ENCODE measurements at places on chromosomes 5 and 9.
A peak's percentile ranks its signal among the peaks of the same experiment; 100 is the strongest.

- no peak for DNase-seq
Measured at GRCh38 chr9:130110596-130111021, 56.9 kb downstream of the GPR107 start.

- no peak for DNase-seq
Measured at GRCh38 chr5:82119889-82120288, 148.1 kb downstream of the ATG10 start.

DNA sequence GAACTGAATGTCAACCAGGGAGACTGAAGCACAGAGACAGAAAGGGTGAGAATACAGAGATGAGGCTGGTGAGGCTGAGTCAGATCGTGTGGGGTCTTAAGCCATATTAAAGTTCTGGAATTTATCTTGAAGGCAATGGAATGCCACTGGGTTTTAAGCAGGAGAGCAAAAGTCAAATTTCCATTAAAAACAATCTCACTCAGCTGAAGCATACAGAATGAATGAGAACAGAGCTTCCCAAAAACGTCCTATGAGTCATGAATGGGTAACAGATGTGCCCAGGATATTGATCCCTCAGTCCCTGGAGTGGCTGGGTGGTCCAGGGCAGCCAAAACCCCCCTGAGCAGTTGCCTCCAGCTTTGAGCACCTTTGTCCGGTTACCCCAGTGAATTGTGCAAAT lies 44.9 kb downstream of the PFDN1 start:
- no peak for DNase-seq

- DNase-seq, result no peak
Measured at GRCh38 chr5:13932011-13932410, 12.5 kb downstream of the DNAH5 start.

- DNase-seq, result no peak
Measured at GRCh38 chr5:37738057-37738691, 101.7 kb downstream of the GDNF start.

DNA sequence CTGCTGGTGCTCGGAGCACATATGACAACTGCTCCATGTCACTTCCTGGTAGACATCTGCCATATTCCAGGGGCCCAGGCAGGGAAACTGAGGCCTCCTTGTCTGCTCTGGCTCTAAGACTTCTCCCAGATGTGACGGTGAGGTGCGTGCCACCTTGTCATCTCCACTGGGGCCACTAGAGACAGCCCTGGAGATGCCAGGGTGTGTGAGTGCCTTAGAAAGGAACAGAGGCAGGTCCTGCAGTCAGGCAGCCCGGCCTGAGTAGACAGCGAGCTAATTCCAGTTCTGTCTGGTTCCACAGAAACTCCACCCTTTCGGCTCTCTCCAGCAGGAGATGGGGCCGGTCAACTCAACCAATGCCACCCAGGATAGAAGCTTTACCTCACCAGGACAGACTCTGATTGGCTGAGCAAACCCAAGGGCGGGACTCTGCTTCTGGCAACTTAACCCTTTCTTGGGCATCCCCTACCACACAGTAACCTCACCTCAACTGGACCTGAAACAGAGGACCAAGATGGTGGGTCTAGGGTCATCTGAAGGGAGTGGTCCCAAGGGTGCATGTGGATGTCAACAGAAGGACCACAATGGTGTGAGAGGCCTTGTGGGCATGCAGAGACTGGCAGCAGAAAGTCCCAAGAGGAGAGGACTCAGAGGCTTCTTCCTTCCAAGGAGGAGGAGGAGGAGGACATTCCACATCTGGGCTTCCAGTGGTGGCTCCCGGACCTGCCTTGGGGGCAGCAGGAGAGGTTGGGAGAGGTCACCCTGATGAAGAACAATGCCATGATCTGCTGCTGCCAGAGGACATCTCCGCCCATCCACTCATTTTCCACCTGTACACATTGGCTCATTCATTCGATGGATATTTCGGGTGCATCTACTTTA lies 77.7 kb downstream of the RGS3 start:
- peak; percentile 71 for DNase-seq

- no peak for DNase-seq
Measured at GRCh38 chr5:81182396-81183390, 50.4 kb upstream of the CKMT2 start.

- DNase-seq, result no peak
Measured at GRCh38 chr9:83304686-83305085, 233.5 kb downstream of the FRMD3 start.

DNA sequence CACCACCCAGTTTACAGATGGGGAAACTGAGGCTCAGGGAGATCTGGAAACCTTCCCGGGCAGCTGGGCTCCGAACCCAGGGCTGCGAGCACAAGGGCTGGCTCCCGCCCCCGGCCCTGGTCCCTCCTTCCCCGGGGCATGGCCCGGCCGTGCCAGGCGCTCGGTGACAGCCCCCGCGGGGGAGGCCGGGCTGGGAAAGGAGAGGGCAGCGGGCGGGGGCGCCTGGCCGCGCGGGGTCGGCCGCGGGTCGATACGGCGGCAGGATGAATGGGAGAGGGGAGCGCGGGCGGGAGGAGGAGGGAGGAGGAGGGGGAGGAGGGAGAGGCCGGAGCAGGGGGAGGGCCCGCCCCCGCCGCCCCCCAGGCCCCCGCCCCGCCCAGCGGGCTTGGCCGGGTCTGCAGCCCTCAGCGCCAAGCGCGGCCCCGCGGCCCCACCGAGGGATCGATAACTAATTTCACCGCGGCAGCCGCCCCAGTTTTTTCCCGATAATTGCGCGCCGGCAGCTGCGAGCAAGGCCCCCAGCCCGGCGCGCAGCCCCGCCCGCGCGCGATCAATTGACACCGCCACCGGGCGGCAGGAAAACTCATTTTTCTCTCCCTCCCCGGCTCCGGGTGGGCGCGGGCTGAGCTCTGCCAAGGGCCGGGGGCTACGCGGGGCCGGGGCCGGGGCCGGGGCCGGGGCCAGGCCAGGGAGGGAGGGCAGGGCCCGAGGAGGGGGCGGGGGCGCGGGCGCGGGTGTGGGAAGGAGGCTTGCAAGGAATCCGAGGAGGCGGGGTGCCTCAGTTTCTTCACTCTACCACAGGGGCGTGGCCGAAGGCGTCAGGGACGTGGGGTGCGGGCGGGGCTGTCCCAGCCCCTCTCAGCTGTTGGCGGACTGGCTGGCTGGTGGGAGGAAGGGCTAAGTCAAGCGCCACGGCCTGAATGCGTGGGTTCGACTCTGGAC lies 52.1 kb downstream of the C9orf50 start:
- no peak for DNase-seq

- no peak for DNase-seq
Measured at GRCh38 chr9:92626484-92626883, 43.4 kb downstream of the IPPK start.

- no peak for DNase-seq
Measured at GRCh38 chr5:80468131-80468530, 19.8 kb upstream of the FAM151B start.

DNA sequence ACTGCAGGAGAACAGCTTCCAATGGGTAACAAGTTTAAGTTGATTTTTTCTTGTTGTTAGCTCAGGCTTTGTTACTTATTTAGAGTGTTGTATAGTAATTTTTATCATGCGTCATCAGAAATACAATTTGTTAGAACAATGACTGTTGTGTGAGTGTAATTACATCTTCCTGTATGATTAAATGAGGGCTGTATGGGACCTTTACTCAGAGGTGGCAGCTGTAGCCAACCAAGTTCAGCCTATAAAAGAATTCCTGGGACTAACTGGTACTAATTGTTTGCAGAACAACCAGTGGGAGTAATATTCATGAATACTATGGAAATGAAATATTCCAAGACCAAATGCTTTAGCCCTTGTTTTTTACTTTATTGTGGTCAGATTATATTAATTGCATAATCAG lies 30.8 kb upstream of the TJP2 start:
- DNase-seq, result no peak

GRCh38 chr9:135392511-135392910 lies 87.1 kb upstream of the PPP1R26 start:
- no peak for DNase-seq

GRCh38 chr9:18237776-18238175 lies 236.2 kb upstream of the ADAMTSL1 start:
- no peak for DNase-seq

GRCh38 chr5:162288647-162289296 lies 221.2 kb downstream of the GABRG2 start:
- DNase-seq, result no peak

DNA sequence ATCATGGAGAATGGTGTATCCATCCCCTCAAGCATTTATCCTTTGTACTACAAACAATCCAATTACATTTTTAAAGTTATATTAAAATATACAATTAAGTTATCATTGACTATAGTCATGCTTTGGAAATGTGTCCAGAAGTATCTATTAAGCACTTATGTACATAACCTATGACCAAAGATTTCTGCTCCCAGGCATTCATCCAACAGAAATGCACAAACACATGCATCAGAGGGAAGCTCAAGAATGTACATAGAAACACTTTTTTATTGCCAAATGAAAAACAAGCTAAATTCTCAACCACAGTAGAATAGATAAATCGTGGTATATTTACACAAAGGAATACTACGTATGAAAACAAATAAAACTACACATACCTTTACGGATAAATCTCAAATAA lies 700.5 kb upstream of the ZNF608 start:
- DNase-seq, result no peak

DNA sequence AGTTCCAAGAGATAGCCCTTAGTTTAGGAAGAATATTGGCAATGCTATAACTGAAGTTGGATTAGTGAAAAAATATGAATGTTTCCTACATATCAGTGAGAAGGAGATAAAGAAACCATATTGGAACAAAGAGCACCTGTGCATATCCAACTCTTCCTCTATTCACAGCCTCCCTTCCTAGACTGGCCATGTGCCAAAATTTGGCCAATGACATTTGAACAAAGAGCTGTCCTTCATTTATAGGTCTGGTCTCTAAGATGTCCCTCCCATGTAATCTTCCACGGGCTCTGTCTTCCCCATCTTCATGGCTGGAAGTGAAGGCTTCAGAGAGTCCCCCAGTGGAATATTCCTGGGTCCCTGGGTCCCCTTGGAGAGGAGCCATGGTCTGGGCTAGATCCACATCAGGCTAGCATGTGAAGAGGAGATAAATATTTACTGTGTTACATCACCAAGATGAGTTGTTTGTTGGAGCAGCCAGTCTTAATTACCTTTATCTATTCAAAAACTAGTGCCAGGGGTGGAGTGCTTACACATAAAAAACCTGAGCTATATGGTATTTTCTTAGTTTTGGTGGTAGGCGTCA lies 190.0 kb upstream of the S1PR3 start:
- DNase-seq, result no peak

DNA sequence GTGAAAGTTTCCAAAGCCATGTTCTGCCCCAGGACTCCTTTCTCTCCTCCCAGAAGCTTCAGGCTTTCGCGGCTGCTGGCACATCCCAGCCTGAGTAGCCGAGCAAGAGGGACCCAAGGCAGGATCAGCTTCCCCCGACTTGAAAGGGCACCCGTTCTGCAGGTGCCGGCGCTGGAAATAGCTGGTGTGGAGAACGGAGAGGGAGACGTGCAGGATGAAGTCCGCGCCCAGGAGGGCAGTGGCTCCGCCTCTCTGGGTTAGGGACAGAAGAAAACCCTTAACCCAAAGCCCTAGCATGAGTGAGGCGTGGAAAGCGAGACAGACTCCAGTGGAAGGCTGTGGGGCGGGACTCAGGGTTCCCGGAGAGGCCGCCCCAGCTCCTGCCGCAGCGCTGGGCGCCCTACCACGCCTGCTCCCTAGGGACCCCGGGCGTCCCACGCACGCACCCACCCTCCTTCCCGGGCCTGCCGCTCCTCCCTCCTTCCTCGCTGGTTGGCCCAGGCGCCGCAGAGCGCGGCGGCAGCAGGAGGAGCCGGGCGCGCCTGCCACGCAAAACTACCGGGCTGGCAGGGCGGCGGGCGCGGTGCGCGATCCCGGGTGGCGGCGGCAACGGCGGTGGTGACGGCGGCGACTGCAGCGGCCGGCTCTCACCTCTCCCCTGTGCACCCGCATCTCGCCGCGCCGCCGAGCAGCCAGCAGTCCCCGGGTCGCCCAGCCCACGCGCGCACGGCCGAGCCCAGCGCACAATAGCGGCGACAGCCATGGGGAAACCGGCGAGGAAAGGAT lies at the start of gene SLC1A1:
Gene SLC1A1, plus strand, starts transcription at position 550 of the 786 bp plus-strand sequence. Its CDS starts 212 bp downstream, at position 762.
- DNase-seq, result peak; percentile 38

- no peak for DNase-seq
Measured at GRCh38 chr5:100576217-100576751, 41.1 kb downstream of the FAM174A start.

- no peak for DNase-seq
Measured at GRCh38 chr5:13659391-13659790, 285.1 kb downstream of the DNAH5 start.

DNA sequence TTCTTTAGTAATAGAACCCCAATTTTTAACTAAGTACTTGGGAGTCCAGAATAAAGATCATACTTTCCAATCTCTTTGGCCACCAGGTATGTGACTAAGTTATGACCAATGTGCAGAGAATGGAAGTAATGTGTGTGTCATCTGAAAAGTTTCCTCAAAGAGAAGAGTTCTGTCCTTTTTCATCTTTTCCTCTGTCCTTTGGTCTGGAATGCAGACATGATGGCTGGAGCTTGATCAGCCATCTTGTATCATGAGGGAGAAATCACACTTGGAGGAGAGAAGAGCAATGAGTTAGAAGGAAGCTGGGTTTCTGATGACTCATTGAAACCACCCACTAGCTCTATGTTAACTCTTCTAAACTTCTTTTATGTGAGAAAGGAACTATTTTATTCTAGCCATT lies 5.5 kb upstream of the CPEB4 start:
- DNase-seq, result no peak

- no peak for DNase-seq
Measured at GRCh38 chr5:45691656-45692055, 4.5 kb downstream of the HCN1 start.

DNA sequence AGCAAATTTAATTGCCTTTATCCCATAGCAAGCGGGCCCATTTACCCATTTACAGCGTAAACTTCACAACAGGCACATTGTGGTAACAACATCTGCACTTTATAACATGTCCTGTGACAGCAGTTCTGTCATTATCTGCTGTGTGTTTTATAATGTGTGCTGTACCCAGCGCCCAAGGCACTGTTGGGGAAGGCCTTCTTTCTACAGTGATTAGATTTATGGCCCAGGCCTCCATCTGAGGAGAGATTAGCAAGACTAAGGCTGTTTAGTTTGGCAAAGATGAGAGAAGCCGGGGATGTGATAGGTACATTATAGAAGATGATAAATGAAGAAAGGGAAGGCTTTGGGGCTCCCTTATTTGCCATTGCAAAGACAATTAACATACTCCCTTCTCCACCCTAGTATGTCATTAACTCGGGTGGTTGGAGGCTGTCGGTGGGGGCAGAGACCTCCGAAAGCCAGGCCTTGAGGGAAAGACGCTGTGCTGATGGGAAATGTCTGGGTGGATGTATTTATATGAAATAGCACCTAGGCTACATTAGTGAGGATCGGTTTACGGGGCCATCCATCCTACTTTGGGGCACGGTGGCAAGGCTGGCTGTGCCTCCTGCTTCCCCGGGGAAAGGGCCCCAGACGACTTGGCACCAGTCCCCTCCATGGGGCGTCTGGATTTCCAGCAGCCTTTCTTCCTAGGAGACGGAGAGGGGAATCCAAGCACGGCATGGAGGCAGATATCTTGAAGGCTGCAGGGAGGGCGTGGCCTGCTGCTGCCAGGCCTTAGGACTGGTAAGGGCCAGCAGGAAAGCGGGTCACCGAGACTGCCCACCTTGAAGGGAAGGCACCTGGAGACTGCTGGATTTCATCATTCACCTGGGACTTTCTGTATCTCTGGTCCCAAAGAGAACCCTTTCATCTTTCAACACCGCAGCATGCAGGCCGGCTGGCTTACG lies 64.3 kb upstream of the PTCH1 start:
- no peak for DNase-seq
